Peyer's patch (tissue), 4 donors: ENCODE measurements at places on chromosomes 3 and 15. TPM values are rescaled to one million over a fixed set of nuclear protein-coding genes. Genes with fewer than 3 reads are reported as not detected.

DNA sequence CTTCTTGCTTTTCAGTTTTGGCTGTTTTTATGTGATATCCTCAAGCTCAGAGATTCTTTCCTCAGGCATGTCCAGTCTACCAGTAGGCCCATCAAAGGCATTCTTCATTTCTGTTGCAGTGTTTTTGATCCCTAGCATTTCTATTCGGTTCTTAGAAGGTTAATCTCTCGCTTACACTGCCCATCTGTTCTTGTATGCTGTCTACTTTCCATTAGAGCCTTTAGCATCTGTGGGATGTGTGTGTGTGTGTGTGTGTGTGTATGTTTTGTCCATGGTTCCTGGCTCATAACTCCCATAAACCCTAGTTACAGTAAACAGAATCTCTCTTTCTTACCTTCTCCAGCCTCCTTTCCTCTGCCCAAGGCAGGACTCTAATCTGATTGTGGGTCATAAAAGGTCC is 5.1 kb upstream of the SLC22A13 start:
- no peak for DNase-seq

ITGA11 gene
- total RNA-seq: 2.5 TPM

- DNase-seq: no peak
Observed at GRCh38 chr3:179921500-179921899, 115.2 kb downstream of the PEX5L start.

DNA sequence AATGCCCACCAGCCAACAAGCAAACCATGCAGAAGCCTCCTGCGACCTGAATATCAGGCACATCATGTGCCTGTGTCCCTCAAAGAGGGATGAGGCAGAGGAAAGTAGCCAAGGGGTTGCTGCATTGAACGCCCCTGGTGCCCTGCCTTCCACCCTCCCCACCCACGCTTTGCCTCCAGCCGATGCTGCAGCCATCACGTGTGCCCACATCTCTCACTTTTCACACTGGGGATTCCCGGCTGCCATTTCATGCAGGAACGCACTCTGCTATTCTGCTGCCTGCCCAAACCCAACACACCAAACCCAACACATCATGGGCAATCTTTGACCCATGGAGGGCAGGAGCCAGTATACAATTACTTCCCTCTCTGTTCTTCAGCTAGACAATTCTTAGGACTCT is 462.2 kb upstream of the PROK2 start:
- no peak for DNase-seq

- DNase-seq: no peak
Observed at GRCh38 chr15:77208241-77208640, 137.3 kb upstream of the TSPAN3 start.

DNA sequence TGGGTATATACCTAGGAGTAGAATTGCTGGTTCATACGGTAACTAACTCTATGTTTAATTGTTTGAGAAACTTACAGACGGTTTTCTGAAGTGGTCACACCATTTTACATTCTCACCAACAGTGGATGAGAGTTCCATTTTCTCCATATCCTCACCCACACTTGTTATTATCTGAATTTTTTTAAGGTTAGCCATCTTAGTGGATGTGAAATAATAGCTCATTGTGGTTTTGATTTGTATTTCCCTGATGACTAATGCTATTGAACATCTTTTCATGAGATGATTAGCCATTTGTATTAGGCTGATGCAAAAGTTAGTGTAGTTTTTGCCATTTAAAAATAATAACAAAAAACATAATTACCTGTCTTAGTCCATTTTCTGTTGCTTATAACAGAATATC is 18.6 kb downstream of the CSTA start:
- DNase-seq: no peak

DNA sequence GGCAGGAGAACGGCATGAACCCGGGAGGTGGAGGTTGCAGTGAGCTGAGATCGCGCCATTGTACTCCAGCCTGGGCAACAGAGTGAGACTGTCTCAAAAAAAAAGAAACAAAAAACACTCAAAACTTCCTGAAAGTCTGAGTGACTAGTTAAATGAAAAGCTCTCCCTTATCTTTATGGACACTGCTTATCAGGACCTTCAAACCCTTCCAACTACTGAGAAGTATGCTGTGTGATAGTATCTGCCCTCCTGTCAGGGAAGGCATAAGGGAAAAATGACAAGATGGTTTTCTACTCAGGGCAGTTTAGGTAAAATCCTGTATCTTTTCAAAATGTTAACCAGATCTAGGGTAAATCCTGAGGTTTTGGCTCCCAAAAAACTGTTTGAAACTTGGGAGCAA is 21.8 kb downstream of the EMC7 start:
- no peak for DNase-seq

- no peak for DNase-seq
Observed at GRCh38 chr3:144102421-144102820, 130.8 kb downstream of the DIPK2A start.

SCG5 gene
- total RNA-seq: 17.2 TPM

DNA sequence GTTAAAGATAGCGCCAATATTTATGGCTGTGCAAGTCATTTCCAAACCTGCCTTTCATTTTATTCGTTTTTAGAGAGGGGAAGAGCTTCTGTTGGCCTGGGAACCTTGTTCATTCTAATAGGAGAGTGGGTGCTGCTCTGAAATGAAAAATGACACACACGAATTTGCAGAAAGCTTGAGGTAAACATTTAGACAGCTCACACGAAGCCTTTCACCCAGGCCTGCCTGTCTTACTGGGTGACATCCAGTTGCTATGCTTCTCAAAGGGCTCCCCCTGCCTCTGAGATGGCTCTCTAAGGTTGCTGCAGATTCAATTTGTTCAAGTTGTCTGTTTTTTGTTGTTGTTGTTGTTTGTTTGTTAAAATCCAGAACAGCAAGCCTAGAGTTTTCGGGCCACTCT is 18.2 kb downstream of the PEX5L start:
- no peak for DNase-seq

- DNase-seq: no peak
Observed at GRCh38 chr15:61828008-61828407, 232.2 kb downstream of the VPS13C start.

DNA sequence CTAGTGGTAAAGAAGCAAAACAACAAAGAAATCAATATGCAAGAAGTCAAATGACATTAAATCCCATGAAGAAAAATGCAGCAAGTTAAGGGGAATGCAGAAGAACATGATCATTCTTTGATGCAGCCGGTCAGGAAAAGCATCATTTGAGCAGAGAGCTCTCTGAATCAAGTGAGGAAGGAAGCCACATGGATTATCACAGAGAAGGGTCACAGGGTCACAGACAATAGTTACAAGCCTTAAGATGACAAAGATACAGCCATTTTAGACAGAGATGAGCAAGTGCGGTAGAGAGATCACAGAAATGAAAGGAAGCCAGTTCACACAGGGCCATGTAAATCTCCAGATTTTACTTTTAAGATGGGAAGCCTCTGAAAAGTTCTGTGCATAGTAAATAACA is 43.9 kb downstream of the UBE3A start:
- no peak for DNase-seq

CADPS gene
- 29.7 TPM for total RNA-seq

DNA sequence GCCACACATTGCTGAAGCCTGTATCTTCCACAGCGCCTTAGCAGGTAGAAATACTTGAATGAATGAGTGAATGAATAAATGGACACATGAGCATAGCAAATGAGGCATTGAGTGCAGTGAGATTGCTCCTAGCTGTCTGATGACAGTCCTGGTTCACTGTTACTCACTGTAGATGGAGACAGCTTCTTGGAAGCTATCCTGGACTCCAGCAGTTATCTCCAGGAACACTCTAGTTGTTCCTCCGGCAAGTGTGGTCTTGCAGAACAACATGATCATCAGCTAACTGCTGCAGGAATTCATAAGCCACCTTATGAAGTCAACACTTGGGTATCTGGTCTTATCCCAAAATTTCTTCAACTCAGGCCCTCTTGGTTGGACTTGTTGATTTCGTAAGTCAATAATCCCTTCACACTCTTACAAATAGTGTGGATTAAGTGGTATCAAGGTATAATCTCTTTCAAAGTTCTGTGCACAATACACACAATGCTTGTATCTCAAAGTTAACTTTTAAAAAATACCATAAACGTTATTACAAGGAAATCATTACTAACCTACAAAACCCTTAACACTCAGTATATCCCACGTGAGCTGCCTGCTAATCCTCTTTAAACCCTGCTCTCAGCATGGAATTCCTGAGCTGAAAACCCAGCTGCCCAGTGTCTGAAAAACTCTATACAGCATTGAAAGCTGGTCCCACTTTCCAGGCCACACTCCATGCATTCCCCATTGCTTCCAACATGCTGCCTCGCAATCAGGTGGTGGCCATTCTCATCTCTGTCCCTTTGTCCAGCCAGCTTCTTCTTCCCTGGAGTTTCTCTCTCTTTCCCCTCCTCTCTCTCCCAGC is 14.4 kb upstream of the ZBTB38 start:
- no peak for DNase-seq

- no peak for DNase-seq
Observed at GRCh38 chr3:37773911-37774310, 87.8 kb upstream of the CTDSPL start.

DNA sequence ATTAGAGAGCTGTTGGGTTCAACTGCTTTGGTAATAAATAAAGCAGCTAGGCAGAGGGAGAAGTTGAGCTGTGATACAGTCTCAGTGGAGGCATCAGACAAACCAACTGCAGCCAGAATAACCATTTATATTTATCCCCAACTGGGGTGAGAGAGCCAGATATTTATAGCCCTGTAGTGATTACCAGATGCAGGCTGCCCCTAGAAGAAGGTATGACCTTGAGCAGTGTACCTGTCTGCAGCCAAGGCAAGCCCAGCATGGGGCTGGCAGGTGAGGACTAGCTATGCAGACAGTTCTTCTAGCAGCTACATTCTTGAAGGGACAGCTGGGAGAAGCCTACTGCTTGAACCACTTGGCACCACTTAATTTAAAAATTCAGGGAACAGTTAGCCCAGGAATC is 144.4 kb upstream of the EPHA3 start:
- no peak for DNase-seq

MESP1 gene
- 1.6 TPM for total RNA-seq

DNA sequence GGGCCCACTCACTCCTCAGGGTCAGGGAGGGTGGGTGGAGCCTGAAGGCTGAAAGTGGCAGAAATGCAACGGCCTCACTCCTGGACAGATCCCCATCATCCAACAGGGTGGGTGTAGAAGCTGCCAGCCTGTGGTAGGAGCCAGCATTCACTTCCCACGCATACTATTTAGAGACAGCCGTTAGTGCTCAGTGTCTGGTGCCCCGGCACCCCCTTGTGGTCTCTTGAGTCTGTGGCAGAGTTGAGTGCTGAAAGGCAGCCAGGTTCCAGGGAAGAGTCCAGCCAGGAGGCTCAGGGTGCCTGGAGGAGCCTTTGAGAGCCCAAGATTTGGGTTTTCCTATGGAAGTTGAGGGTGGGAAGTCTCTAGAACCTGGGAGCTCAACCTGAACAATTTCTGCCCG is 2.1 kb upstream of the GNAT1 start:
- DNase-seq: peak; percentile 19

DNA sequence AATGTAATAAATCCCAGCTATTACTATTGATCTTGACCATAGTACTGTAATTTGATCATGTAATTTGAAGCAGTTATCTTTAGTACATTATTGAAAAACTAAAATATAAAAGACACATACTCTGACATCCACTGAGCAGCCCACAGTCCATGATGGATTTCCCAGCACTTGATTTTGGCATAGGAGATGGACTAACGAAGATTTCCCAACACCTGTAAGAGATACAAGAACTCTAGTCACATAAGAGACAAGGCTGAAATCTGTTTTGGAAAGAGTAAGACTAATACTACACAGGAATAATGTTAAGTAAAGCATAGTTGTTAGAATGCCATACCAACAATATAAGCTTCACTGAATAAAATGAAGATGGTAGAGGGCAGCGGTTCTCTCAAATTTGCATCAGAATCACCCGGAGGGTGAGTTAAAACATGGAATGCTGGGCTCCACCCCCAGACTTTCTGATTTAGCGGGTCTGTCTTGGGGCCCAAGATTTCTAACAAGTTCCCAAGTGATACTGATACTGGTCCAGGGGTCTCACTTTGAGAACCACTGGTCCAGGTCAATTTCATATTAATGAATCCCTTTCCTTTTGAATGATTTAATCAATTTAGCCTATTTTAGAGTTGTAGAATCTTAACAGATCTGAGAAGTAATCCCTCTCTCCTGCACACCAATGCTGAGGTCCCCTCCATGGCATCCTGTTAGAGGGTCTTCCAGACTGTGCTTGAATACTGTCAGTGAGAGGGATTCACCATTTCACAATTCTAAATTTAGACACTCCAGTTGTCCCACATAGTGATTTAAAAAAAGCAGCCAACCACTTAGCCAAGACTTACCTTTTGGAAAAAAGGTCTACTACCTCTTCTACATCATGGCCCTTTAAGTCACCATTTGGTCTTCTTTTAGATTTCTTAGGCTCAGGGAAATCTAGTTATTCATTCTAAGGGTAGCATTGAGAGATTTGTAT is 11.5 kb downstream of the RABL3 start:
- DNase-seq: no peak

GRCh38 chr3:13014755-13015285 is 58.4 kb downstream of the IQSEC1 start:
- no peak for DNase-seq

CHL1 gene
- 1.6 TPM for total RNA-seq

GRCh38 chr3:170470063-170471016 is 51.7 kb downstream of the CLDN11 start:
- no peak for DNase-seq

DNA sequence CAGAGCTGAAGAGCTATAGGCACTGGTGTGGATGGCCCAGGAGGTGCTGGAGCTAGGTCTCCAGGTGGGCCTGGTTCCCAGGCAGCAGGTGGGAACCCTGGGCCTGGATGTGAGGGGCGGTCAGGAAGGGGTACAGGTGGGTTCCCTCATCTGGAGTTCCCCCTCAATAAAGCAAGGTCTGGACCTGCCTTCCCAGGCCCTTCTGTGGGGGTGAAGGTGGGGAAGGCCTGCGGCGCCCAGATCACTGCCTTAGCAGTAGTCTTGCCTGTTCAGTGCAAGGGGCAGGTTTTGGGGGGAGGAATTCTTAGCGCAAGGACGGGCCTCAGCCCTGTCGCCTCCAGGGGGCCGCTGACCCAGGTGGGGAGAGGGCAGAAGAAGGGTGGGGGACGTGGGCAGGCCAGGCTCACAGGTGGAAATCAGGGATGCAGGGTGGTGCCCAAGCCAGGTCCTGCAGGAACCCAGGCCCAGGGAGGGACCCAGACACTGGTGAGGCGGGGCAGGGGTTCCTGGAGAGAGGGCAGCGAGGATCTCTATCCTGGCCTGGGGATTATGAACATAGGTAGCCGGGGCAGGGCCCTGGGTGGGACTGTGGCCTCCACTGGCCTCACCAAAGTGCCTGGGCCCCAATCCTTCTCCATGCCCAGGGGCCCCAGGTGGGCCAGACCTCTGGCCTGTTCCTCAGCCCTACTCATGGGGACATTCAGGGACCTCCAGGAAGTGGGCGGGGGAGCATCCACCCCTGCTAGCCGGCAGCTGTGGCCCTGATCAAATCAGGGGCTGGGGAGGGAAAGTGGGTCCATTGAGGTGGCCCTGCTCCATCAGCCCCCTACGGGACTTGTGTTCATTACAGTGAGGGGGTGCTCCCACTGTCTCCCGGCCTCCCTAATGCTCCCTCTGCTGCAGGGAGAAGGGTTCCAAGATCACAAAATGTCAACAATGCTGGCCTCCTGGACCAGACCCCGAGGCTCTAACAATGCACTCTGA is 25.3 kb downstream of the HDAC11 start:
- DNase-seq: peak; percentile 32
